ENCODE measurements at places on chromosomes 4 and X.

- DNase-seq: peak; percentile 91
Observed at GRCh38 chr4:138775890-138776289, 239.7 kb upstream of the NOCT start.

GRCh38 chr4:14515556-14515955 lies 486.7 kb upstream of the CPEB2 start:
- DNase-seq: no peak

DNA sequence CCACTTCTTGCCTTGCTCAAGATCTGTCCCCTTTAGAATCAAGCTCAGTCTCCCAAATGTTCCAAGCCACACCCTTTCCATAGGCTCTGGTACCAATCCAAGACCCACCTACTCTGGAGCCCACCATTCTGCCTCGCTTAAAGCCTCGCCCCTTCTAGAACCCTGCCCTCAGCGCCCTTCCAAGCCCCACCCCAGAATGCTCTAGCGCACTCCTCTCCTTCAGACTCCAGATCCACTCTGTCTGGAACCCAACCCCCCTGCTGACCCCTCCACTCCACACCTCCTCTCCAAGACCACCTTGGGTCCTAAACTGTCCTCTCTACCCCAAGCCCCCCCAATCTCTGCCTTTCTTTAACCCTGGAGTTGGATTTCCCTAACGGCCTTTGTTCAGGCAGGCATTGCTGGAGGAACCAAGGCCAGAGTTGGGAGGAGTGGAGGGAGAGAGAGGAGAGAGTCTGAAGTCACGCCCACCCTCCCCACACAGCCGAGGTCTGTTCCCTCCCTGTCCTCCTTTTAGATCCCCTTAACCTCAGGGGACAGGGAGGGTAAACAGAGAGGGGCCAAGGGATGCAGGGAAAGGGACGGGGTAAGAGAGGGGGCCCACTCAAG lies 2.4 kb upstream of the PRICKLE3 start:
- no peak for DNase-seq

- DNase-seq: no peak
Observed at GRCh38 chr4:38308728-38309311, 348.6 kb downstream of the PTTG2 start.

DNA sequence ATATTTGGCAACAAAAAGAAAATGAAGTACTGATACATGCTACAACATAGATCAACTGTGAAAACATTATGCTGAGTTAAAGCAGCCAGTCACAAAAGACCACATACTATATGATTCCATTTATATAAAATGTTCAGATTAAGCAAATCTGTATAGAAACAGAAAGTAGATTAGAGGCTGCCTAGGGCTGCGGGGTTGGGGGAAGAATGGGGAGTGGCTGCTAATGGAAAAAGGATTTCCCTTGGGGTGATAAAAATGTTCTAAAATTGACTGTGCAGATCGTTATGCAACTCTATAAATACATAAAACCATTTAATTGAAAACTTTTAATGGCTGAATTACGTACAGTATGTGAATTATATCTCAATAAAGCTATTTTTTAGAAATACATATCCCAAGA lies 46.8 kb downstream of the NEK1 start:
- no peak for DNase-seq

DNA sequence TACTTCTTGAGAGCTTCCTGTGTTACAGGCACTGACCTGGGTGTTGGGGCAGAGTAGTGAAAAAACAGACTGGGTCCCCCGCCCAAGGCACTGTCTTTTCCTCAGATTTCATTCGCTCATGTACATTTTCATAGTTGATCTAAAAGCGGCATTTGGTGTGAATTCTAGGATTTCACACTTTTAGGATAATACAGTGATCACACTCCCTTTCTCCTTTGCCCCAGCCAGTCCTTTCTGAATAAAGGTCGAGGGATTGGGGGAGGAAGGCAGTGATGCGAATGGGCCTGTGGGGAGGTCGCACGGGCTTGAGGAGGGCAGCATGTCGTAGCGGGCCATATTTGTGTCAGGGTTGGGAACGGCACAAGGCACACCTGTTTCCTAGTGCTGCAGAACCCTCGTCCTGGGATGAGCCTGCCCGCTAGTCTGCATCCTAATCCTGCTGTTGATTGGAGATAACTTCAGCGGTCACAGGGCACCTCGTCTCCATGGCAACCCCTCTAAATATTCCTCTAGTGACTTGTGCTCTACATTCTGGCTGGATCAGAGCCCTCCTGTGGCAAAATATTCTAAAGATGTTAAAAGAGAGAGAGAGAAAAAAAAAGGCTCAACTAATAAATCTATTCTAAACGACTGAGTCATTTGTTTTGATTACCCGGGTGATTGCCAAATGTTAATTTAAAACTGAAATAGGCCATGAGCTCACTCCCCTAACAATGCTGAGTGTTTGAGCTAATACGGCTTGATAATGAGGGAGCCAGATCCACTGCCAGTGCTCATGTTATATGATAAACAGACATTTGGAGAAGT lies 21.8 kb downstream of the FHL1 start:
- DNase-seq: no peak

DNA sequence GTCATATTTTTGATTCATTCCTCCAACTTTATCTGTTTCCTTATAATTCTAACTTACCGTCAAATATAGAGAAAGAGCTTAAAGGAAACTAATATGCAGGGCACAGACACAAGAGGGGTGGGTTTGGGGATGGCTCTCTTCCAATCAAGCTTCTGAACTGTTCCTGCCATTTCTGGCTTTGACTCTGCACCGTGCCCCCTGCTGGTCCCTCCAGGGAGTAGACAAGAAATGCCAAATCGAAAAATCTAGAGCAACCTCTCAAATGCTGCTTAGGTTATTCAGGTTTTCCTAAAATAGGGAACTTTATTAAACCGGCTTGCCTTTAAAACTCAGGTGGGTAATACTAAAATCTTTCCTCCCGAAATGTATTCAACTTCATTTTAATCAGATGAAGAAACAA lies 39.8 kb upstream of the VCX3A start:
- no peak for DNase-seq

DNA sequence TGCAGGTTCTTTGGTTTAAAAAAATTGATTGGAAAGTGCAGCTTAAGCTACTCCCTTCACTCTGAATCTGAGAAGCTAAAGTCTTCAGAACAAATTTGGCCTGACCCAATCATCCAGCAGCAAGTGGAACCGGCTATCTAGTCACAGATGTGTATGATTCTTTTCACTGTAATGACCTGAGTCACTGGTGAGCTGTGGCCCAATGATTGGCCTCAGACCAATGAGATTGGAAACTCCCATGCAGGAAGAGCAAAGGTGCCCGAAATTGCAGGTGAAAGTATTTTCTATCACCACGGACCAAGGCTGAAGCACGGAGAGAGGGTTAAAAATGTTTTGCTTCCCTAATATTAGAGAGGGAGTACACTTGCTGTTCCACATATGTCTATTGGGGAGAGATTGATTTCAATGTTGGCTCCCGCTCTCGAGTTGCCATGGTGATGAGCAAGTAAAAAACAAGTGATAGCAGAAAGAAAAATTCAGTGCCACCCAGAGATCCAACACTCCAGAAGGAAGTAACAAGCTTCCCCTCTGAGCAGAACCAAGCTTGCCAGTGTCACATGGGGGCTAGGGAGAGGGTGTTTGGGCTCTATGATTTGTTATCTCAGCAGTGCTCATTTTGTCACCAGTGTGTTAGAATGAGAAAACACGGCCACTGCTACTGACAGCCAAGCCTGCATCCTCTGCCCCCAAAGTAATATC lies 11.2 kb downstream of the RIPPLY1 start:
- DNase-seq: no peak

- no peak for DNase-seq
Observed at GRCh38 chr4:141933978-141934377, 297.6 kb downstream of the IL15 start.

- no peak for DNase-seq
Observed at GRCh38 chr4:148986951-148987350, 544.7 kb upstream of the NR3C2 start.

DNA sequence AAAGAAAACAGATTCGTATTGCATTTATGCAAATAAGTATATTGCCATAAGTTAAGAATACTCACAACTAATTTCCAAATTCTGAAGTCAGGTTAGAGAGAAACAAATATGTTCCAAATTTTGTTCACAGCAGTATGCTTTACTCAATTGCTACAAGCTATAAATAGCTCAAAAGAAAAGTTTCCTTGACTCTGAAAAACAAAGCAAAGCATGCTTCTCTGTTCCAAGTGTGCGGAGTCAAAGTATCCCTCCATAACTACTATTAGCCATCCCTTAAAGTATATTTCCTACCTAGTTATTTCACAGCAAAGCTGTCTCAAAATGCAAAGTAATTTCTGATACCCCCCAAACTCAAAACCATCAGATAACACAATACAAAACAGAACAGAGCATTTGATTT lies 47.3 kb downstream of the MGST2 start:
- DNase-seq: no peak

GRCh38 chr4:22515888-22516541 lies at the start of gene ADGRA3:
ADGRA3 (minus strand) TSS chr4:22516066; CDS start chr4:22515784, 282 bp downstream.
- DNase-seq: peak; percentile 17

DNA sequence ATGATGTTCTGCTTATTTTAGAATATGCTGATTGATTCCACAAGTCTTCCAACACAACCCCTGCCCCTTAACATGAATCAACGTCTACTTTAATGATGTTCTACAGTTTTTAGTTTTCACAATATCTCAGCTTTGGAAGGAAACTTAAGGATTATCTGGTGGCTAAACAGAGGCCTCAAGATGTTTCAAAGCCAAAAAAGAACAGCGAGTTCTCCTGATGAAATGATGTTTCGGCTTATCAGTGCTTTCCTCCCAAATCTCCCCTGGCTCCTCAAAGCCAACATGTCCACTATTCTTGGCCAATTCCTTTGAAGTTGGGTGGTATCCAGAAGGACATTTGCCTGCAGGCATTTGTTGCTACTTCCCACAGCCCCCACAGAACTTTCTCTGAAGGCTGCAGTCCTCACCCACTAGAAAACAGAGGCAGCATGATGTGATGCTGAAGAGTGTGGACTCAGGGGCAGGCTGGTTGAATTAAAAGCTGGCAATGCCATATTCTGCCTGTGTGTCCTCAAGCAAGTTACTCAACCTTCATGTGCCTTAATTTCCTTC lies 87.3 kb downstream of the ADGRG4 start:
- DNase-seq: no peak

DNA sequence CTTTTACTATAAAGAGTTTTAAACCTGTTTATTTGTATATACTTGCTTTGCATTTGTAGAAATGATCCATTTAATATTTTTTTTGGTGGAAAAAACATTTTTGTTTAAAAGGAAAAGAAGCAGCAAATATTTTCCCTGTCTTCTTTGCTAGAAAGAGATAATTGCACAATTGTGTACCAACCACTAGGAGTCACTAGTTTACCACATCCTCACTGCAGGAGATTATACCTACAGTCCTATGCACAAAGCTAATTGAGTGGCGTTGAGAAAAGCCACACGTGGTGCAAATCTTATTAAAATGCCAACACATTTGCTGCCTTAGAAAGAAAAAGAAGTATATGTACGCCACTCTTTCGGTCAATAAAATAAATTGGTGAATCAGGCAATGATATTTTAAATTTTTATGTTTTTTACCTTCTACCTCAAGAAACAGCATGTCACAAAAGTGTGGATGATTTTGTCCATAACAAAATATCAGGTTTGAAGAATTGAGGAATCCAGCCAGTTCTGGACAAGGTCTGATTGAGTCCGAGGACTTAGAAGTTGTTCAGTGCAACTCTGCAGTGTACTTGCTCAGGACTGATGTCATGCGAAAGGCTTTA lies 102.9 kb downstream of the GRXCR1 start:
- DNase-seq: peak; percentile 65

DNA sequence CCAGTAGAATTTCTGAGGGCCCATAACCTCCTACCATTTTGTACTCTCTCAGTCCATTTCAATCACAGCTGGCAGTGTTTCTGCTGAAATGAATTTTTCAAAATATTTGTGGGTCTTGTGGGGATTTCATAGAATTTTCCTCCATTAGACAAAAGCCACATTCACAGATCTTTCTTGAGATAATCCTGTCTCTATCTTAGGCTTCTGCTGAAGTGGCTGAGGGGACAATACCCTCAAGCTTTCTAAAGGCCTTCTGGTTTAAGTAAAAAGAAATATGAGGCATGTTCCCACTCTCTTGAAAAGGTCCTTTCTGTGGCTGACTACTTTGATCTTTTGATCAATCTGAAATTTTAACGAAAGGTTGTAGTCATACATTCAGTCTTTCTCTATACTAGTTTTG lies 1930.0 kb upstream of the AGA start:
- no peak for DNase-seq

DNA sequence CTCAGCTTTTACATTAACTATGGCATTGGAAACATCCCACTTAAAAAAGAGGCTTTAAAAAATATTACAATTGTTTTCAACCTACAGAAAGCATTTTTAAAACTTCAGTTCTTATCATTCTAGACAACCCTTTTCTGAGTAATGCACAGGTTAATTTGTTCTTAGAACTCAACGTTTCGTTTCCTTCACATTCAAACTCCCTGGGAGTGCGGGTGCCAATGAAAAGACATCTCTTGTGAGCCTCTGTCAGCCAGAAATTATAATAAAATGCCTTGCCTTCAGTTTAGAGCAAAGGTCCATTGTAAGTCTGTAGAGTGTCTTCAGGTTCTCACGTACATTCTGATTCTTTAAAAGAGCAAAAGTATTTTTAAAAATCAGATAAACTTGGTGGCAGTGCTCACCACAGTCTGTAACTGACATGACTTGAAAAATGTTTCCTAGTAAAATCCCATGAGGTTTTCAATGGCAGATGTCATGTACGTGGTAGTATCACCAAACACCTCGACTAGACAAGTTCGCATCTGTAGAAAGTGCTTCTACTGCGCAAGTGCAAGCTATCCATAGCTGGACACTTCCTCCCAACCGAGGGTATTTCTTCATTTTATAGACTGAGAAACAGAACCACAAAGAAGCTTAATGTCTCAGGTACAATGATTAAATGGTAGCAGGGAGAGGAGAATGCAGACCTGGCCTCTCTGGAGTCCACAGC lies 65.8 kb downstream of the HAUS3 start:
- no peak for DNase-seq

DNA sequence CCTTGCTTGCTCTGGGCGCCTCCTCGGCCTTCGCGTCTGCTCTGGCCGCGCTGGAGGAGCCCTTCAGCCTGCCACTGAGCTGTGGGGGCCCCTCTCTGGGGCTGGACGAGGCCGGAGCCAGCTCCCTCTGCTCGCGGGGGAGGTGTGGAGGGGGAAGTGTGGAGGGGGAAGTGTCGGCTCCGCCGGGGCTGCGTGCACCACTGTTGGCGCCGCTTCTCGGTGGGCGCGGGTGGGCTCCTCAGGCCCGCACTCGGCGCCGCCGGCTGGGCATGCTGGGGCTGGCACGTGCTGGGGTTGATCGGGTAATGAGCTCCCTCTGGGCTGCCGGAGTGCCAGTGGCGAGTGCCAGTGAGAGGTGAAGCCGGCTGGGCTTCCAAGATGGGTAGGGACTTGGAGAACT lies 116.7 kb downstream of the CPXCR1 start:
- DNase-seq: no peak

DNA sequence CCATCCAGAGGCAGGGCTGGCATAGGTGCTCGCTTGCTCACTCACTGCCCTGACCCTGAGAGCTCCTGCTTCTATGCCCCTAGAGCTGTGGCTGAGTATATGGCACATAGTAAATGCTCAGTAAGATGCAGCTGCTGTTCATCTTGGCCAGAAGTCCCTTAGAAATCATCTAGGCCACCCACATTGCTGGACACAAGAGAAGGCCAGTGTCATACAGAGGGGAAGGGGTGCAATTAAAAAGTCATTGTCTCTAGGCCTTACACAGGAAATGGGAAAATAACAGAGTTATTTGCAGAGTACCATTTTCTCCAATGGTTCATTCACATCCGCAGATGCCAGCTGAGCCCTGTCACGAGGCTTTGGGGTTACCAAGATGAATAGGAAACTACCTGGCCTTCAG lies 88.8 kb downstream of the MAMLD1 start:
- DNase-seq: no peak

- DNase-seq: no peak
Observed at GRCh38 chr4:153809916-153810810, 21.3 kb upstream of the SFRP2 start.

- DNase-seq: no peak
Observed at GRCh38 chr4:52102587-52102986, 51.5 kb downstream of the SPATA18 start.
